Vagina (tissue), 2 donors: ENCODE measurements at places on chromosomes 1 and 21.

GRCh38 chr1:64823691-64824476 is 79.0 kb downstream of the RAVER2 start:
- no peak for DNase-seq

DNA sequence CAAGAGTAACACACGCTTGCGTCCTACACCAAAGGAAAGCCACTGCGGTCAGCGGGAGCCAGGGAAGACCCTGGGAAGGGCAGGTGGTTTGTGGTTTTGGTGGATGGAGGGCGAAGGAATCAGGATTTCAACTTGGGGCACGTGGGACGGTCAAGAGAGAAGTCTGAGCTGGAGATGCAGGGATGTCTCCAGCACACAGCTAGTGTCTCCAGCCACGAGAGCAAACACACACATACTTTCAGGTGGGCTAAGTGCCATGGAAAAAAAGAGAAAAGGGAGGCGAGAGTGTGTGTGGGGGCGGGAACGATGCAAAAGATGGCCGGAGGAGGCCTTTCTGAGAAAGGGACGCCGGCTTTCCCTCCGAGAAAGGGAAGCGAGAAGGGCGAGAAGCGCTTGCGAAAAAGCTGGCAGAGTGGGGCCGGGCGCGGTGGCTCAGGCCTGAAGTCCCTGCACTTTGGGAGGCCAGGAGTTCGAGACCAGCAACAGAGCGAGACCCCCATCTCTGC is 1.4 kb upstream of the SRRM1 start:
- peak; percentile 88 for DNase-seq

DNA sequence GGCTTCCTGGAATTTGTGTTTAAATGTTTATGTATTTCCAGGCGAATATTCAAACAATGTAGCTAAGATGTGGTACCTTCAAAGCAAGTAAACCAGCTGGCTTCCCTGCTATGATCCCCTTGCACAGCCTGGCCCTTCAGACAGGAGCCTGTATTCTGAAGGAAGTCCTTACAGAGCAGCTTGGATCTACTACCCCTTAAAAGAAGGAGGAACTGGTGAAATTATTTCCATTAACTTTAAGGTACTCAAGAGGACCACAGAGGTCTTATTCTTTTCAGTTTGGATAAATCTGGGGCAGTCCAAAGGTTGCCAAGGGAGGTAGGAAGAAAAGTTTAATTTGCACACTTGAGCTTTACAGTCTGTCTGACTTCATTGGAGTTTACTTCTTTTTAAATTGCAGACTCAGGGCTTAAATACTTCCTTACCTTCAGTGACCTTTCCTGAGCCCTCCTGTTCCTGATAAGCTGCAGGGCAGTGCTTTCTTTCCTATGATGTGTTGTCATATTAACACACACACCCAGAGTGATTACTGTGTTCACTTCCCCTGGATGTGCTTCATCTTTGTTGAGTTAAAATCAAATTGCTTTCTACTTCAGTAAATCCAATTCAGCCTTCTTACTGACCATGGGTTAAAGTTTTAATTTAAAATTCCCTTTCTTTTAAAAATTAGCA is 40.5 kb downstream of the DISC1 start:
- DNase-seq, result no peak

- DNase-seq, result no peak
Measured at GRCh38 chr1:161185282-161185682, 8.0 kb upstream of the B4GALT3 start.

- no peak for DNase-seq
Measured at GRCh38 chr1:103177108-103177775, 68.9 kb upstream of the COL11A1 start.

GRCh38 chr1:3175486-3175885 is 106.5 kb downstream of the PRDM16 start:
- DNase-seq, result no peak

GRCh38 chr21:18902660-18903059 is 499.1 kb upstream of the TMPRSS15 start:
- no peak for DNase-seq

- no peak for DNase-seq
Measured at GRCh38 chr1:65247419-65248359, 61.7 kb upstream of the DNAJC6 start.

- DNase-seq, result no peak
Measured at GRCh38 chr1:21115098-21115760, 61.5 kb downstream of the EIF4G3 start.

GRCh38 chr1:240652549-240652948 is 40.6 kb upstream of the GREM2 start:
- no peak for DNase-seq

GRCh38 chr1:1114431-1114830 is 1.5 kb downstream of the C1orf159 start:
- no peak for DNase-seq

- peak; percentile 81 for DNase-seq
Measured at GRCh38 chr1:13829152-13829769, 129.3 kb downstream of the PRDM2 start.

GRCh38 chr1:64263335-64263734 is 59.9 kb downstream of the UBE2U start:
- DNase-seq, result no peak

DNA sequence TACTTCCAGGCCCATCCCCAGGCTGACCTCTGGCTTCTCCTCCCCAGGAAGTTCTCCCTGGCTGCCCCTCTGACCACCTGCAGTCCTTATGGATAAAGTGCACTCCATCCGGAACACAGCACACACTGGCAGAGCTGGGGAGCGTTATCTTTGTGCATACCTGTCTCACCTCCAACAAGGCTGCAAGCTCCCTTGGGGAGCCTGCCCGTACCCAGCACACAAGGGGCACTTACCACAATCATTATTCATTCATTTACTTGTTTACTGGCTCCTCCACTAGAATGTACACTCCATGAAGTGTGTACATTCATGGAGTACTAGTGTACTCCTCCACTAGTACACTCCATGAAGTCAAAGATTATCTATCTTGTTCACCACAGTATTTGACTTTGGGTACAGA is 30.3 kb downstream of the GLIS1 start:
- DNase-seq, result no peak

GRCh38 chr1:55932402-55932801 is 647.0 kb downstream of the PLPP3 start:
- no peak for DNase-seq

DNA sequence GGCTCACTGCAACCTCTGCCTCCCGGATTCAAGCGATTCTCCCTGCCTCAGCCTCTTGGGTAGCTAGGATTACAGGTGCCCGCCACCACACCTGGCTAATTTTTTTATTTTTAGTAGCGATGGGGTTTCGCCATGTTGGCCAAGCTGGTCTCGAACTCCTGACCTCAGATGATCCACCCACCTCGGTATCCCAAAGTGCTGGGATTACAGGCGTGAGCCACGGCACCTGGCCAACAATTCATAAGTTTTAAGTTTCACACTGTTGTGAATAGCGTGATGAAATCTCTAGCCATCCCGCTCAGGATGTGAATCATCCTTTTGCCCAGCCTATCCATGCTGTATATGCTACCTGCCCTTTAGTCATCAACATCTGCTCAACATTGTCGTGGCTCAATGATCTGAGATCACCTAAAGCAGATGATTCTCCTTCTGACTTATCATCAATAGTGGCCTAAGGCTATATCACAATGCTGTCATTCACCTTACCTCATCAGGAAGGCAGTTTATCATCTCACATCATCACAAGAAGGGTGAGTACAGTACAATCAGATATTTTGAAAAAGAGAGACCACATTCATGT is 2.6 kb downstream of the PFDN2 start:
- no peak for DNase-seq

- no peak for DNase-seq
Measured at GRCh38 chr1:114554577-114554976, 26.8 kb downstream of the BCAS2 start.

GRCh38 chr1:209651138-209651587 is 1.1 kb downstream of the LAMB3 start:
- DNase-seq, result no peak
